ENCODE measurements at places on chromosomes 7 and 10.

GRCh38 chr7:155515318-155515717 lies 31.0 kb downstream of the CNPY1 start:
- DNase-seq, result no peak

GRCh38 chr7:27154901-27155815 lies 1.3 kb downstream of the HOXA7 start:
- no peak for DNase-seq

- DNase-seq, result no peak
Observed at GRCh38 chr7:5869691-5870090, 10.9 kb upstream of the OCM start.

- DNase-seq, result no peak
Observed at GRCh38 chr7:157284229-157285014, 52.4 kb upstream of the DNAJB6 start.

GRCh38 chr10:48300556-48300955 lies 5.9 kb upstream of the MAPK8 start:
- no peak for DNase-seq

DNA sequence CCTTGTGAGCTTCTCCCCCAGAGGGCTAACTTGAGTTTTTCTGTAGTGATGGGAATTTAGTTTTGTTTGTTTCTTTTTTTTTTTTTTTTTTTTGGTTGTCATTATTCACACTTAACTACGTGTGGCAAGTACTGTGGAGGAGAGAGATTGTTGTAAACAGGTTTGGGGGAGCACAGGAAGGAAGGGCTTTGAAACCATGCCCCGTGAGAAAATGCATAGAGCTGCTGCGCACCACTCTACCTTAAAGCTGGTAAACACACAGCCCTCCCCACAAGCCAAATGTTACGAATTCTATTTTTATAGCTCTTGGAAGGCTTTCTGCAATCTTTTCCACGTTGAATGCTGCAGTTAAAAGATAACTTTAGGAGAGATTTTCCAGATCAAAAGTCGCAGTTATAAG lies 76.2 kb downstream of the ZNF22 start:
- no peak for DNase-seq

DNA sequence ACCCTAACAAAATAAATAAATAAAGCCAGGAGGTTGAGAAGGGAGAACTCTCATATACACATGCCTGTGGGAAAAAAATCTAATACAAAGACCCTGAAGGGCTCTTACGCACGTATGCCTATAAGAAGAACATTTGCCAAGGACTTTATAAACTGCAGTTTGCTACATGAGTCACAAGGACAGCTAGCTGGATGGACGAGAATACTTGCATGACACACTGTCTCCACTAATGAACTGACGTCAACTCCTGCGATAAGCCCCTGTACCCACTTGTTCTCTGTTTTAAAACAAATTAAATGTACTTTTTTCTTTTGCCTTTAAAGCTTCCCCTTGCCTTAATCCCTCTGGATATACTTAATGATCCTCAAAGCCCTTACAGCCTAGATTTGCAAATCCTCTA lies 374.6 kb upstream of the GHITM start:
- DNase-seq, result peak; percentile 67

GRCh38 chr10:113381416-113381815 lies 171.4 kb upstream of the HABP2 start:
- no peak for DNase-seq

- DNase-seq, result no peak
Observed at GRCh38 chr10:121036431-121036830, 185.3 kb downstream of the WDR11 start.

All from adipocyte (in vitro differentiated cells).